ENCODE measurements at places on chromosomes 5 and 9.

DNA sequence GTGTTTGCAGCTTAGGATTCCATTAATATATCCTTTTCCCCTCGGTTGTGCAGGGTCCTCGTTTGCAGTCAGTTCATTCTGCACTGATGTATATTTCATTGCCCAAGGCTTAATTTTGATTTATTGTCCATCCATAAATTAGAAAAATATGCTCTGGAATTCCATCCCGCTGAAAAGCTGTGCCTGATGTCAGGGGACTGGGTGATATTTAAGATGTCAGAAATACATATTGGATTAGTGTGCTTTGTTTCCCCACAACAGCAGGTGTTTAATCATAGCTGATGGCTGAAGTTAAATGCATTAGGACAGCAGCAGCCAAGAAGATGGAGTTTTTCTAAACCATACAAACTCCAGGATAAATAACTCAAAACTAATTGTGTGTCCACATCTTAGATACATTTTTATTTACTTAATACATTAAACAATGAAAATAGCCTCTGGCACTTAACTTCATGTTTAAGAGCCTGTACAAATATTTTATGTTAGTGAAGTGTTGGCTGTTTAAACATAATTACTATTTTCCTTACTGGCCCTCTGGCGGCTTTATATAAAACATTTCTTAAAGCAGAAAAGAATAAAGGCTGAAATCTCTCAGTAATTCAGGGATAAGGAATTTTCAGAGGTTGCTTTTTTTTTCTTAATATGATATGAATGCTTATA, 170.4 kb upstream of the TBCA start:
- DNase-seq, result no peak

DNA sequence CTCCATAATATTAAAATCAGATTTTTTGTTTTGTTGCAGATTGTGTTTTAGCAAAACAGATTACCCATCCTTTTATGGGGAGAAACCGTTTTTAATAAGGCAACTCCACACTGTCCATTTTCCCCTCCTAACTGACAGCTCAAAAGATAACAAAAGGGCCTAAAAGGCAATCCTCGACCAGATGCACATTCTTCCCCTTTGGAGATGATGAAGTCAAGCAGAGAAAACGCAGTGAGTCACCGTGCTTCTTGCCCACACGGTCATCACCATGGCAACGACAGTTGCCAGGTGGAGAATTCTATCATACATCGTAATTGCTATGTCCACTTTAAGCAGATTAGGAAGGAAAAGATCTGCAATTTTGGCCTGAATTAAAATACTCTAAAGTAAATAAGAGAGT, 96.4 kb downstream of the DIRAS2 start:
- no peak for DNase-seq

DNA sequence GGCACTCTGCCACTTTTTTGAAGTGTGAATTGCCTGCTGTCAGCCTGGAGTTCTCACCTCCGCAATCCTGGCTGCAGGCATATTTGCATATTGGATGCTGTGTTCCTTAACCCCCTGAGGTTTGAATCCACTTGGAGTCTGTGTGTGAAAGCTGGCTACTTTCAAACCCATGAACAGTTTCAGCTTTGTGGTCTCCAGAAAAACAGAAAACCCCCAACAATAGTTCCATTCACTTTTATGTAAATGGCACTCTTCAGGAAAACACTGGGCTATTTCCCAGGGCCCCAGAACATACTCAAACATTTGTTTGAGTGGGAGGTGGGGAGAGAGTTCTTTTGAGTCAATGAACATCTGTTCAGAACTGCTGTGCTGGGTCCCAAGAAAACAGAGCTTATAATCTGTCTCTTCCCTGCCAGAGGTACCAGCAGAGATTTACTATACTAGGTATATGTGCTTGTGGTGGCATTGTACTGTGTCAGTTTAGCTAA, 5.0 kb downstream of the NUDT2 start:
- no peak for DNase-seq

- no peak for DNase-seq
These were observed 260.6 kb upstream of the ANKRD55 start for GRCh38 chr5:56493766-56494165.

DNA sequence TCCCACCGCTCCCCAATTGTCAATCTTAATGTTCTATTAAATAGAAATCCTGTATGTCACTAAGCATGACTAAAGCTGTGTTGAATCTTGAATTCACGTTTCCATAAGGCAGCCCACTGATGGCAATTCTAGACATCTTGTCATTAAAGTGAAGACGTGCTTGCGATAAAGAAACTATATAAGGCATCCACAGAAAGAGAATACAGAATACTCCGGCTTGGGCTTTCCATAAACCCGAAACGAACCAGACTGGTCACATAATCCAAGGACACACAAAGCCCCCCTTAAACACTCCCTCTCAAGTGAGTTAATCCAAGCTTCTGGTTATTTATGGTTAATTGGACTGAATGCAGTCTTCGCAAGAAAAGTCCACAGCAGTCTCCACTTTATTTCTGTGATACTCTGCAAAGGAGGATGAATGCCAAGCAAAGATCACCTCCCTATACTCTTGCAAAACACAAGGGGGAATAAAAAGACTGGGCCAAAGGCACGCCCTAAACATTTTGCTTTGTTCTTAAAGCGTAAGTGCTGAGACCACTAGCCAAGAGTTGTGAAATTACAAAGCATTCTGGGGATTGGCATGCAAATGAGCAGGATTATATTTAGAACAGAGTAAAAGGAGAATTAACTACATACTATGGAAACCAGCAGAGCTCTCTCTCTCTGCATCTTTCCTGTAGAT, 54.7 kb downstream of the DPYSL3 start:
- DNase-seq, result no peak

DNA sequence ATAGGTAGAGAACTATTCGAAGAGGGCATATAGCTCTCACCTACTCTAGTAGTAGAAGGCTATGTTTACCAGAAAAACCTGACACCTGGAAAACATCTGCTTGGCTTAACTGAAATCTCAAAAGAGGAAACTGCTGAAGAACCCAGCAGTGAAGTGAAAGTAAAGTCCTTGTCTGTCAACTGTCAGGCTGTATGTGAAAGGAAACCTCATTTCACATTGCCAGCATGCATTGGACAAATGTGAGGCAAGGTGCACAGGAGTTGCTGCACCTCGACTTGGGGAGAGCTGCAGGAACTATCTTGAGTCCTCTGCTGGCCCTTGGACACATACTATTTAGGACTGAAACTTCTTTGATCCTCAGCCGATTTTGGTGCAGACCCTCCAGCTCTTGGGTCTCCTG, 53.3 kb downstream of the NREP start:
- no peak for DNase-seq

DNA sequence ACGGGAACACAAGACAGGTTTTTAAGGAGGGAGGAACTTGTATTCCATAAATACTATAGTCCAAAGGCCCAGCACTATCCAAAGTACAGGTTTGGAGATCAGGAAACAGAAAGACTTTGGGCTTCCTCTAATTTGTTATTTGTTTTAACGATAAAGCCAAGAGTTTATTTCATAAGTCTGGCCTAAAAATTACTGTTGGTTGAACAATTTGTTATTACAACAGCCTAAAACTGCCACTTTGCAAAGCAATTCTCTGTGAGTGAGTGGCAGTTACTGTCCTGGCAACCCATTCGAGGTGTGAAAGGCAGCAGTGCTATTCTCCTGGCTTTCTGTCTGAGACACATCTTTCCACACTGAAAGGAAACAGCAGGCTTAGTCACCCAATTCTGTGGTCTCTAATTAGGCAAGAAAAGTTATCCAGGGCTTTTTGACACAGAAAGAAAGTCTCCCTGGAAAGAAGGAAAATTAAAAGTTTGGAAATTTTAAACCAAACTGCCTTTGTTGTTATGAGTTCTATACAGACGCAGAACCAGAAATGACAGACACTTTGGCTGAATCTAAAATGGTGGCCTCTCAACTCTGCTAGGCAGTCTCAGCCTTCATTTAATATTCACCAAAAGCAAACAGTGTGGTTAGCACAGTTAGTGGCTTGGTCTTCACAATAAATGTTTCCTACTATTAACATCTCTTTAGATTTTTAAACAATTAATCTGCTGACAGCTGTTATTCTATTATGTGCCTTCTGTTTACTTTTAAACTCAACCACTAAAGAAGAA, 33.9 kb downstream of the PSMB7 start:
- no peak for DNase-seq

- DNase-seq, result no peak
These were observed 101.2 kb downstream of the TRIM36 start for GRCh38 chr5:115068239-115069086.

- no peak for DNase-seq
These were observed 20.7 kb downstream of the ZNF462 start for GRCh38 chr9:106883626-106884190.

DNA sequence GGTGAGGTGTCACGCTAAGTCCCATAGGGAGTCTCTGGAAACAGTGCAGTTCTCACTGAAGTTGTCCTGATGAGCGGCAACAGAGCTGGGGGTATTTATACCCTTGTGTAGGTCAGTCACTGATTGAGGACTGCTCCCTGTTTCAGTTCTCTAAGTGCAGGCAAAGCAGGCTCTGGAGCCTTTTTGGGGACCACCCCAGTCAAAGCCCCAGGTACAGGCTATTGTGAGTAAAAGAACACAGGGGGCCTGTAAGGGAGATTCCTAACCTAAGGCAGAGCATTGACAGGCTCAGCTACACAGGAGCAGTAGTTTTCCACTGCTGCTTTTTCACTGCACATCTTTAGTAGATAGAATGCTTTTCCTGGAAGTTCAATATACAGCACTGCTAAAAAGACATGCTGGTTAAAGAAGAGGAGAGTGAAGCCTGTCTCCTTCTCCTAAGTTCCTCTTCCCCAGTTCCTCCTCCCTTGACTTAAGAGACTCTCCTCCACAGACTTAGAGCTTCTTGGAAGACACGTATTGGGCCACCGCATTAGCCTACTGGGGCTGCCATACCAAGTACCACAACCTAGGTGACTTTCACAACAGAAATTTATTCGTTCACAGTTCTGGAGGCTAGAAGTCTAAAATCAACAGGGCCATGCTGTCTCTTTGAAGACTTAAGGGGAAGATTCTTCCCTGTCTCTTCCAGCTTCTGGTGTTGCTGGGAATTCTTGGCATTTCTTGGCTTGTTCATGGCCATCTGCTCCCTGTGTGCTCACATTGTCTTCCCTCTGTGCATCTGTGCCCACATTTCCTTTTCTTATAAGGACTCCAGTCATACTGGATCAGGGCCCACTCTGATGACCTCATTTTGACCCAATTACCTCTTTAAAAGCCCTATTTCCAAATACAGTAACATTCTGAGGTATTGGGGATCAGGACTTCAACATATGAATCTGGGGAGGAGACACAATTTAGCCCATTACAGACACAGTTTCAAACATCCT, 221.0 kb downstream of the ESM1 start:
- no peak for DNase-seq

DNA sequence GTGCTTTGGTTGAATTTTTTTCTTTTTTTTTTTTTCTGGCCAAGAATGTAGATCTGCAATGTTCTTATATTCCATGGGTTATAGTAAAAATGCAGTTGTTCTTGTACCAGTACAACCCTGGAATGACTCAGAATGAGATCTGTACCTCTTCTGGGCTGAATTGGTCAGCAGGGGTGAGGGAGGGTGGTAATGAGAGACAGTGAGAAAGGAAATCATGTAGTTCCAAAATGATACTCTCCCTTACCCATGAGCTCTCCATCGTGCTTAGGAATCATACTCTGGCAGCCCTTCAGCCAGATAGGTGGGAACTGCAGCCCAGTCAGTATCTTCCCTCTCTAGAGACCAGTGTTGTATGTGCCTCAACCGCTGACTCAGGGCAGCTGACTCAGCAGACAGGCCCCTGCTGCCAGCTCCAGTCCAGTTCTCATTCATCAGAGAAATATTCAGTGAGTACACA, 2.1 kb upstream of the GLIS3 start:
- DNase-seq, result no peak

DNA sequence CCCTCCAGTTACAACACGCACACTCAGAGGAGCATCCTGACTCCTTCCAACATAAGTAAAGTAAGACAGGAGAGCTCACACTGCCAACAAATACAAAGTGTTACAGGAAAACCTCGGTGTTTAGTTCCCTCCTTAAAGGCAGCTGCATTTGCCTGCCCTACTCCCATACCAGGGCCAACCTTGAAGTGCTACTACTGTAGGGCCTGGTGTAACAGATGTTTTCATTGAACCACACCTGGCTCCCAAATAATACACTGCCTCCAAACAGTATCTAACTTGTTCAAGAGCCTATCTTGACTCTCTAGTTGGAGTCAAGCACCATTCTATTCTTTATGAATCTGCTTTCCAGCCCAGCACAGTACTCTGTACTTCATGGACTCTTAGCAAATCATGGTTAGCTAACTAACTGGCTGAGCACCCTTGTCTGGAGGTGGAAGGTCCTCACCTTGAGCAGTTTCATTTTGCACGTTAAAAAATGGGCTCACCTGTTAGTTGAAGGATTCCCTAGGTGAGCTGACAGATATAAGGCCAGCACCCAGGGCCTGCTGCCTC, 34.6 kb downstream of the TTC39B start:
- no peak for DNase-seq

- DNase-seq, result peak; percentile 12
These were observed 22.2 kb downstream of the COL27A1 start for GRCh38 chr9:114177423-114178064.

GRCh38 chr9:134811673-134812342, 68.8 kb upstream of the FCN2 start:
- no peak for DNase-seq

GRCh38 chr9:125764198-125764597, 17.0 kb downstream of the PBX3 start:
- no peak for DNase-seq

- DNase-seq, result no peak
These were observed 847 bp upstream of the GABRB2 start for GRCh38 chr5:161547406-161547737.

- no peak for DNase-seq
These were observed 1353.0 kb upstream of the C9orf72 start for GRCh38 chr9:28926306-28926705.

DNA sequence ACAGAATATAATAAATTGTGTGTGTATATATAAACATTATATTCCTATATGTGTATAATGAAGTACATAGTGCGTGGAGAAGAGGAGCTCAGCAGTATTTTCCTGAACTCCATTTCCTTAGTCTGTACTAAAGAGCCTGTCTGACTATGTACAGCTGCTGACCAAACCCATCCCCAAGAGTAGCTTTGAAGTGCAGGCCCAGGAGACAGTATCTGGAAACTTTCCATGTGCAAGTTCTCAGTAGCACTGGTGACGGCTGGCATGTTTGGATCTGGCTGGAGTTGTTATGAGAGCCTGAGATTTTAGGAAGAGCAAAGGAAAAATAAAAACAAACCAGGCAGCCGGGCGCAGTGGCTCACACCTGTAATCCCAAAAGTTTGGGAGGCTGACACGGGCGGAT, 244.2 kb downstream of the RFK start:
- no peak for DNase-seq

GRCh38 chr9:125505988-125506438, 201.0 kb downstream of the MAPKAP1 start:
- DNase-seq, result no peak

All from spleen (tissue), 13 donors.